Stimulated activated CD4-positive, alpha-beta T cell treated with anti-CD3 and anti-CD28 coated beads, Interleukin-4, amount 100 ng/mL, for 1 hour (primary cell): ENCODE measurements at places on chromosomes 3 and 15.

DNA sequence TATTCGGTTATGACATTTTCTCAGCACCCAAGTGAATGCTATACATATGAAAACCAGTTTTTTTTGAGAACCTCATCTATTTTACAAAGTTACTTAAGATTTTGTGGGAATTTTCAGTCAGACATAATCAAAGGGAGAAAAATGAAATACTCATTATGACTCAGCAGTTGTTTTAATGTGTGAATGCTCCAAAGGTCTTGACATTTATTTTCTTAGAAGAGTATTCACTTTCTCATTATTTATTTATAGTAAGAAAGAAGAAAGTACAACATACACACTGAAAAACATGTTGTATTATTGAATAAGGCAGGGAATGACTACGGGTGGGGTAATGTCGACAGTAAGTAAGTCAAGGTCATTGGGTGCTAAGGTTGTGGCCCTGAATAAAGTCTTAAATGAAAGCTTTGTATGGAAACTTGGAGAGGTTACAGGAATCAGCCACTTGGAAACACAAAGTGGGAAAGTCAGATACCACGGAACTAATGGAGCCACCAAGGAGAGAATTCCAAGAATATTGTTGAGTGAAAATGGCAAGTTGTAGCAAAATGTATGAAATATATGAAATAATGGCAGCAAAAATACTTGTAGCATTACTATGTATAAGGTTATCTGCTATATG lies 844.5 kb downstream of the TBL1XR1 start:
- no peak for DNase-seq

DNA sequence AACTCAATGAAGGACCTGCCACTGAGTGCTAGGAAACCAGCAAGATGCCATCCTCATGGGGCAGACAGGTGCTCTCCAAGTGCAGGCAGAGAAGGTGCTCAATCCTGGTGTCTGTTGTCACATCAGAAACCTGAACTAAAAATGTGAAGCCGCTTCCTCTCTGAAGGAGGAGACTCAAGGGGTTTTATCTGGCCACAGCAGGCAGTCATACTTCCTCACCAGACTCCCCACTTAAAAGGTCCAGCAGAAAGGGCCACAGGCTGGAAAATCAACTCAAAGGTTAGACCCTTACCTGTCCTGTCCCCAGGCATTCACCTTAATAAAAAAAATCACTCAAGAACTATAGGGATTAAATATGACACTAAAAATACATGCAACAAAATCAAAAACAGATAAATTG lies 4.8 kb downstream of the CCDC12 start:
- no peak for DNase-seq

DNA sequence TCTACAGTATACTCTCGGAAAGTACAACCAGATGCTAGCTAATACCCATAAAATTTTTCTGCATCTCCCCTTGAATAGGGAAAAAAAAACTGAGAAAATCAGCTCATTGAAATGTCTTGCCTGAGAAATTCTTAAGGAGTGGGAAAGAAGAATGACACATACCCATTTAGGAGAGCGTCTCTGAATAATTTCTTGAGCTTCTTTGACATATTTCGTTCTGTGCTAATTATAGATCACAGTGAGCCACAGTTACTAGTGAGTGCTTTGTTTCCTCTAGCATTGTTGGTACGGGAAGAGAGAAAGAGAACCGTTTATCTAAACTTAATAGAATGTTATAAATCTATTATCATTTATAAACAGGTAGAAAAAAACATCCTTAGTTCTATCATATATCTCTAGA lies 588.4 kb downstream of the UNC13C start:
- DNase-seq, result no peak

GRCh38 chr3:29718661-29719065 lies 437.8 kb downstream of the RBMS3 start:
- DNase-seq, result no peak

GRCh38 chr3:137471130-137471529 lies 293.0 kb upstream of the SOX14 start:
- no peak for DNase-seq

DNA sequence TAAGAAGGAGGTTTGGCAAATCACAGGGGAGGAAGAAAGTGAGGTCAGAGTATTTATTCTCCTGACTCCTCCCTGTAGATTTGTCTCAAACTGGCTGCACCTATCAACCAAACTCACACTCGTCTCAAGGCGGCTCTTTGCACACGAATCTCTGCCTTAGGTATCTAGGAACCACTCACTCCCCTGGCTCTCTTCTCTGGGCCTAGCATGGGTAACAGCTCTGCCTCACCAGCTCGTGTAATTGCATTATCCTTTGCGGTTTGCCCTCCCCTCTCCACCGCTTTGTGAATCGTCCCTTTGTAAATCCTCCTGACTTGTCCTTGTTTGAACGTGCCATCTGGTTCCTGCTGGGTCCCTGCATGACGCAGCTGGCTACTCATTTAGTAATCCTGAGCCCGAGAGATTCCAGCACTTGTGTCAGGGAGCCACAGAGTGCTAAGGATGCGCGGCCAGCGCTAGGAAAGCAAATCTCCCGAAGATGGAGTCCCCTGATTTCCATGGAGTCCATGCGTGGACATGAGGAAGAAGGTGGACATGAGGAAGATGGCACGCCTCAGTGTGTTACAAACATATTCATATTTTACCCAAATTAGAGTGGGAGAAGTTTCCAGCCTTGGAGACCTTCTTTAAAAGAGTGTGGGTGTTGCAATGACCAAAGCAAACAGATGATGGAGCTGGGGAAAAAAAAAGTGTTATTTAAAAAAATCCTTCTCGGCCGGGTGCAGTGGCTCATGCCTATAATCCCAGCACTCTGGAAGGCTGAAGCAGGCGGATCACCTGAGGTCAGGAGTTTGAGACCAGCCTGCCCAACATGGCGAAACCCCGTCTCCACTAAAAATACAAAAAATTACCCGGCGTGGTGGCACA lies 26.7 kb downstream of the NRROS start:
- DNase-seq, result no peak

GRCh38 chr15:27222479-27222878 lies 251.5 kb downstream of the GABRG3 start:
- no peak for DNase-seq

DNA sequence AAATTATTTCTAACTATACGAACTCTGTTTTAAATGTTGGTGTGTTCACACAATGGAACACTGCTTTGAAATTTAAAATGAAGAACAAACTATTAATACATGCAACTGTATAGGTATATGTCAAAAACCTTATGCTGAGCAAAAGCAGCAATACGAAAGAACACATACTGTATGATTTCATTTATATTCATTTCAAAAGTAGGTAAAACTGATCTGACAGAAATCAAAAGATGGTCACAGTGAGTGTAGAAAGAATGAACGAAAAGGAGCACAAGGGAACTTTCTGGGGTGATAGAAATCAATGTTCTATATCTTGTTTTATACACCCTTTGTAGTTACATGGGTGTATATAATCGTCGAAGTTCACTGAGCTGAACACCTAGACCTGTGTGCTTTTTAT lies 12.6 kb downstream of the ATP8B4 start:
- DNase-seq, result no peak

- DNase-seq, result no peak
Observed at GRCh38 chr15:75131269-75131643, 70.4 kb upstream of the C15orf39 start.

DNA sequence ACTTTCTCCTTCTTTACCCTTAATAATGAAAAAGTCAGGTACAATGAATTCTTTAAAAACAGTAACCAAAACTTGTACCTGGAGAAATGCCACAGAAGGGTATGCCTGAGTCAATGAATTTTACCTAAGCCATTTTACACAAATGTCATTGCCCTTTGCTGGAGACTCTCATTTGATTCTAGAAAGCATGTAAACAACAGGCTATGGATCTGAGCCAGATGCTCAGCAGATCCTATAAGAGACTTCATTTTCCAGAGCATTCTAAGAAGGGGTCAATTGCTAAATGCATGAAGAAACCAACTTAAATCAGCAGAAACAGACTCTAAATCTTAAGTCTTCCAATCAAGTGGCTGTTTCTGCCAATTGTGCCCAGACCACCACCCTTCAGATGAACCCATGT lies 83.8 kb upstream of the GALNT15 start:
- DNase-seq, result no peak

GRCh38 chr15:70559265-70560239 lies 203.8 kb downstream of the UACA start:
- peak; percentile 54 for DNase-seq

DNA sequence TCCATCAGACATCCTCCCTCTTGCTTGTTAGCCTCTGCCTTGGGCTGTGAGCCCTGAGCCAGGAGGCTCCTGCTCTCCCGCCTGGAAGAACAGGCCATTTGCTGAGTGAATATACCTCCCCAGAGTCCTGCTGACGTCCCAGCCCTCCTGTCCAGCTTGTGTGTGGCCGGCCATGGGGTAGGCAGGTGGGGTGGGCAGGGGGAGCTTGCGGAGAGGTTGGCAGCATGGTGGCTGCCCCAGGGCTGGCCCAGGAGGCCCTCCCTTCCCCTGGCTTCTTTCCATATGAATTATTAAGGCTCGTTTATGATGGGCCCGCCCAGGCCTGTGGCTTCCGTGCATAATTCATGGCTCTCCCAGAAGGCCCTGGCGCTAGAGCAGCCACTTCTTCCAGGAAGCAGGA lies 18.7 kb downstream of the CACNA2D2 start:
- no peak for DNase-seq

GRCh38 chr3:87856126-87856525 lies 202.7 kb downstream of the CGGBP1 start:
- DNase-seq, result no peak

DNA sequence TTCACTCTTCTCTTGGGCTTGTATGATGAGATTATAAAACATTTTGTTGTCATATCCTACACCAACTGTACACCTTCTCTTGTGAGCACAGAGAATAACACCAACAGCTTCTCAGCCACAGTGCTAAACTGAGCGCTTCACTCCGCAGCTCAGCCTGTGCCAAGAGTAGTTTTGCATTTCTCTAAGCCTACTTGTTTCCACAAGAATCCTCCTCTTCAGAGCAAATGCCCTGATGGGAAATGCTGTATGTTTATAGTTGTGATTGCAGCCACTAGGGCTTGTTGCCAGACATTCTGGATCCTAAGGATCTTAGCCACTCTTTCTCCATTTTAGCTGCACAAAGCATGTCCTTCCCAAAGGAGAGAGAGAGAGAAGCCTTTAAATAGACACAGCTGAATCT lies 138.8 kb upstream of the PLXND1 start:
- no peak for DNase-seq

DNA sequence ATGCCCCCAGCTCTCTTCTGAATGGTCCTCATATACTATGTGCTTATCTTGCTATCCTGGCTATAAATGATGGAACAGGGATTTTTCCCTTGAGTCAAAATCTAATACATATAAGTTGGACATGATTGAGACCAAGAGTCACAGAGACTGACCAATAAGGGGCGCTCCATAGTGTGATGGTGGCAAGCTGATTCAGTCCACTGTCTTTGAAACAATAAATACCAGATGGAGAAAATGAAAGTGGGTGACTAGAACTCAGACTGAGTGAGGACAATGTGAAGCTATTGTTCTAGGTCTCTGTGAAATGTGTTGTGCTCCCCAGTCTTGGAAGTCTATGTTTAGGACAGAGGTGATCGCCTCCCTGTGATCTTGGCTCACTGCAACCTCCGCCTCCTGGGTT lies 10.6 kb upstream of the FSTL1 start:
- DNase-seq, result no peak

DNA sequence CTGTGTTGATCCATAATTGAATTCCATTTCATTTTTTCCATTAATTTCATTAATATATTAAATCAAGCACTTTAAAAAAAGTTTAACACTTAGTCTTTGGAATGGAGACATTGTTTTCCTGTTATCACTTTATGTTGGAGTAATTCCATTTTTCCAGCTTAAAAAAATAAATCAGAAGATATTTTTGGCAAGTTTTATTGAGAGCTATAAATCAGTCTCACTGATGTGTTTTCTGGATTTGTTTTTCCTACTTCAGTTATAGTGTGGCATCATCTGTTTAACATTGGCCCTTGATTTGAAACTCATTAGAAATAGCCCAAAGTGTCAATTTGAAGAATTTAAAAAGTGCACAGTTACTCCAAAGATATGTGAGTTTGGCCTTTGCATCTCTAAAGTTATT lies 53.1 kb downstream of the MAP2K5 start:
- no peak for DNase-seq
